IMR-90 (cell line): ENCODE measurements at places on chromosomes 1 and 21.

GRCh38 chr1:77833521-77834100 lies 54.2 kb downstream of the MIGA1 start:
- DNase-seq = no peak

DNA sequence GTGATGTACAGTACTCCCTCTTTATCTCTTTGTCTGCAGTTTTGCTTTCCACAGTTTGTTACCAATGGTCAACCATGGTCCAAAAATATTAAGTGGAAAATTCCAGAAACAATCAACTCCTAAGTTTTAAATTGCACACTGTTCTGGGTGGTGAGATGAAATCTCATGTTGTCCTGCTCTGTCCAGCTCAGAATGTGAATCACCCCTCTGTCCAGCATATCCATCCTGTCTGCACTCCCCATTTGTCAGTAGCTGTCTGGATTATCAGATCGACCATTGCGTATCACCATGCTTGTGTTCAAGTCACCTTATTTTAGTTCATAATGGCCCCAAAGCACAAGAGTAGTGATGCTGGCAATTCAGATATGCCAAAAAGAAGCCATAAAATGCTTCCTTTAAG lies 118.2 kb upstream of the PDE4B start:
- DNase-seq = no peak

- DNase-seq = no peak
Observed at GRCh38 chr1:58441699-58442098, 104.8 kb downstream of the OMA1 start.

DNA sequence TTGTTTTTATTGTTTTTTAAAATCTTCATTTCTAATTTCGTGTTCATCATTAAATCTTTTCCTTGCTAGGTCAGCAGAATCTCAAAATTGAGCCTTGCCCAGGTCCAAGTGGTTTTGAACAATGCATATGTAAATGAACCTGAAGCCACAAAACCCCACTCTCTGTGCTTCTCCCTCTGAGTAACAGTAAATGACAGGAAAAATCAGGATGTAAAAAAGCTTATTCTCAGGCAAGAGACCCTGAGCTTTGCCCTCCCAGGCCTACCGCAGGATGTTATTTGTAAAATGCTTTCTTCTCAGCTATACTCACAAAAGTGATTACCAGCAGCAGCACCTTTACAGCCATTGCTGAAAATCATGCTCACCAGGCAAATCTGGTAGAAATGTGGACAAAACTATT lies 47.6 kb downstream of the TYW3 start:
- no peak for DNase-seq

DNA sequence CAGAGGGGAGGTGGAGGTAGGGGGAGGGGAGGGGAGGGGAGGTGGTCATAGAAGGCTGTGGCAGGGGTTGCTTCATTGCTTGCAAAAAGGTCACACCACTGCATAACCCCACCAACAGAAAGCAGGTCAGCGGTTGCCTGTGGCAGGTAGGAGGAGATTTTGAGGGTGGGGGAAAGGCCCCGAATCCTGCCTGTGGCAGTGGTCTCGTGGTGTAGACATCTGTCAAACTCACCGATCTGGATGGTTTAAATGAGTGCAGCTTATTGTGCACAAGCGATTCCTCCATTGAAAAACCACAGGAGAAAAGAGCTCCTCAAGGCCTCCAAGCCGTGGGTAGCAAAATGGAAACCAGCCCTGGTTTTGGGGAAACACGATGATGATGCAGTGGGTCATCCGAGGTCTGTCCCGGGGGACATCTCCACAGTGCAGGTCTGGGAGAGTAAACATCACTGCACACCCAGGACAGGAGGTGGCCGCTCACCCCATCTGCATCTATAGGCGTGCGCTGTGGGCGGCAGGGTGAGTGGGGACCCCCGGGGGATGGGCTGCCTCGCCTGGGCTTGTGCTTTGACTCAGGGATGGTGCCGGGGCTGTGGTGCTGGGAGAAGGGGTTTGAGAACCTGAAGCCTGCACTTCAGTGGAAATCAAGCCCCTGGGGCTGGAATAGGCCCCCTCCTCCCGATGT lies 112.3 kb downstream of the CRYAA start:
- DNase-seq = no peak
